ENCODE measurements at places on chromosomes 4 and X. TPM values are rescaled to one million over a fixed set of nuclear protein-coding genes. Genes with fewer than 3 reads are reported as not detected.

DNA sequence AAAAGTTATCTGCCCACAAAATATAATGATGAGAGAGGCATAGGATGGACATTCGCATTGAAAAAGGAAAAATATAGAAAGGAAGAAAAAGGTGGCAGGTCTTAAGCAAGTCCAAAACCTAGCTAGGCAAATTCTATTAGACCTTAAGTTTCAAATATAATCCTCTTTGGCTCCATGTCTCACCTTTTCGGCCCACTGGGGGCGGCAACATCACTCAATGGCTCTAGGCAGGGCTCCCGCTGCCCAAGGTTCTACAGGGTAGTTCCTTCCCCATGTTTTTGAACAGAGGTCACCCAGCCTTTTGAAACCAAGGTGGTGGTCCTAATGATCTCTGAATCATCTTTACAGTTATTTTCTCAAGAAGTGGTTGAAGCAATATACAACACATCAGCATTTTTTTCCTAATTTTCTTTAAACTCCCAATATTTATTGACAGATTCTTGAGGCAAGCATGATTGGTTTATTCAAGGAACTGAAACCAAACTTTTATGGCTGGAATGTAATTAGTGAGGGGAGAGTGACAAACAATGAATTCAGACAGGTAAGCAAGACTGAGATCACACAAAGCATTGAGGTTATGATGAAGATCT lies 309.4 kb downstream of the ANTXR2 start:
- no peak overlapping the region for H3K27ac ChIP-seq
- H3K4me3 ChIP-seq, result no peak overlapping the region
- DNase-seq, result no peak
- H3K27me3 ChIP-seq, result peaks cover 3% of the 10 kb centered on the region

- H3K27me3 ChIP-seq, result peaks cover 2% of the 10 kb centered on the region
- no peak for DNase-seq
- no peaks in the 10 kb centered on the region for H3K4me1 ChIP-seq
- no peaks in the 10 kb centered on the region for H3K36me3 ChIP-seq
- H3K27ac ChIP-seq, result no peak overlapping the region
Measured at GRCh38 chr4:48321312-48321711, 20.0 kb upstream of the SLAIN2 start.

GRCh38 chr4:134070174-134070573 lies 131.4 kb downstream of the PABPC4L start:
- no peak overlapping the region for H3K4me3 ChIP-seq
- H3K4me1 ChIP-seq, result no peaks in the 10 kb centered on the region
- no peaks in the 10 kb centered on the region for H3K36me3 ChIP-seq

- H3K4me1 ChIP-seq, result no peaks in the 10 kb centered on the region
- no peaks in the 10 kb centered on the region for H3K27me3 ChIP-seq
- H3K4me3 ChIP-seq, result no peak overlapping the region
- no peak for DNase-seq
- no peak overlapping the region for H3K27ac ChIP-seq
Measured at GRCh38 chr4:115770046-115770543, 656.7 kb upstream of the NDST4 start.

GRCh38 chr4:26330946-26331345 lies 10.1 kb downstream of the RBPJ start:
- H3K27me3 ChIP-seq, result no peaks in the 10 kb centered on the region
- no peak overlapping the region for H3K4me3 ChIP-seq
- DNase-seq, result no peak

DNA sequence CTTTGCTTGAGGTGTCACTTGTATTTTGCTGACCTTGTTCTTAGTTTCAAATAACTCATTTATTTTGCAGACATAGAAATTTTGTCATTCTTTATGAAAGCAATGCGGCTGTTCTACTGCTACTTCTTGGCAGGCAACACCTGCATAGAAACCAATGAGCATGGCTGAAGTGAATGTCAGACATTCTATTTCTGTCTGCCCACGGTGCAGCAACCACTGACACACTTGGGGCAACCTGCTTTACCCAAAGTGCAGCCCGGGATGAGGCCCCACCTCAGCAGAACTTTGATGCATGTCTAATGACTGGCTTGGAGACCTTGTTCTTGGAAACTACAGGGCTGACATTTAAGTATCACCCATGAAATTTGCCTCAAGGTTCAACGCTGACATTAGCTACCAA lies 93.6 kb downstream of the RBM47 start:
- H3K27ac ChIP-seq, result no peak overlapping the region
- no peaks in the 10 kb centered on the region for H3K36me3 ChIP-seq
- H3K27me3 ChIP-seq, result no peaks in the 10 kb centered on the region
- peaks cover 6% of the 10 kb centered on the region for H3K4me1 ChIP-seq
- H3K4me3 ChIP-seq, result no peak overlapping the region

DNA sequence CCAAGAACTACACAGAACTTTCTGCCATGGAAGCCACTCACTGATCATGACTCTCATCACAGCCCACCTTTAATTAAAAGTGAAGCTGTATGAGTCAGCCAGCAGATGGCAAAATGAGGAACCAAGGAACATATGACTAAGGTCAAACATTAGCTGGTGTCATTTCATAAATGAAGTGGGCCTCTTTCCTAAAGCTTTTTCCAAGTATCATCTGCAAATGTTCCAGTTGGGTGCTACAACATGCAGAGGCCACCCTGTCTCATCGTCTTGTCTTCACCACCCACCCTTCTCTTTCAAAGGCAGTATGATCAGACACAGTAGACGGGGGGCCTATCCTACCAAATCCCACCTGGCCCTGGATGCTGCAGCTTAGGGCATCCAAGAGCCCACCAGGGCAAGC lies 9.2 kb upstream of the EOLA1 start:
- H3K27me3 ChIP-seq, result no peaks in the 10 kb centered on the region
- peak overlapping the region; percentile 88 for H3K27ac ChIP-seq
- H3K4me3 ChIP-seq, result no peak overlapping the region
- DNase-seq, result no peak
- H3K36me3 ChIP-seq, result peaks cover 4% of the 10 kb centered on the region

The KLF8 gene
- total RNA-seq, result 1.2 TPM

GRCh38 chr4:127788517-127788916 lies 6.4 kb downstream of the HSPA4L start:
- peak; percentile 4 for DNase-seq
- no peaks in the 10 kb centered on the region for H3K36me3 ChIP-seq
- no peak overlapping the region for H3K4me3 ChIP-seq
- no peak overlapping the region for H3K27ac ChIP-seq
- peaks cover 50% of the 10 kb centered on the region for H3K27me3 ChIP-seq

Data from activated CD8-positive, alpha-beta T cell treated with anti-CD3 and anti-CD28 coated beads for 36 hours (primary cell).